ENCODE measurements at places on chromosomes 4 and X.
A peak's percentile ranks its signal among the peaks of the same experiment; 100 is the strongest.

GRCh38 chr4:159158083-159158617 lies 55.3 kb downstream of the RAPGEF2 start:
- DNase-seq: no peak

DNA sequence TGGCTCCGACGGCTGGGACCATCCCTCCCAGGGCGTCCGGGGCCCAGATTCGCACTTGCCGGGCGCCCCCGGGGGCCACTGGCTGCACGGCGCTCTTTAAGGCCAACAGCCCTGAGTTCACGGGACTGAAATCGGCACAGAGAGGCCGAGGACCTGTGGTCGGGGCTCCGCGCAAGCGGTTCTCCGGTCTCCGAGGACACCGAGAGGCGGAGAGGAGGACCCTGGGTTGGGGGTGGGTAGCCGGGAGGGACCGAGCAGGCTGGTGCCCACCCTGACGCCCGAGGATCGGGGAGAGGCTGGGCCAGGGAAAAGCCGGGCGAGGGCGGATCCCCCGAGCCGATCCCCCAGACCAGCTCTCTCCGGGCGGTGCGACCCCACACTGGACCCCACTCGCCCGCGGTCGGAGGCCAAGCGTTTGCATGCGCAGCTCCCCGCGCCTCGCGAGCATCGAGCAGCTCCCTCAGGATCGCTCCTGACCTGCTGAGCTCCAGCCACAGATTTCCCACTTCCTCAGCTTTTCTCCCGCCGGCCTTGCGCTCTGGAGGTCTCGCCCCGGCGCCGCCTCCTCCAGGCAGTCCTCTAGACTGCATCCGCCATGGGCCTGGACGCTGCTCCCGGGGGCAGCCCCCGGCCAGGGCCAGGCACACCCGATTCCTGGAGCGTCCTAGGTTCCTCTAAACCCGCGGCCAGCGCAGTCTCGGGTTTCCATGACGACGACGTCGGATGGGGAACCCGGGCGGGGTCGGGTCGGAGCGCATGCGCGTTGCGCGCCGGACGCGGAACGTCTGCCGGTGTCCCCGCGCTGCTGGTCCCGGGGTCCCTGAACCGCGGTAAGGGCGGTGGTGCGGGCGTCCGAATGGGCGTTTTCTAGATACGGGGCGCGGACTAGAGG lies 17.6 kb upstream of the NAT8L start:
- peak; percentile 13 for DNase-seq

- no peak for DNase-seq
Observed at GRCh38 chrX:9462456-9462855, 2.4 kb upstream of the TBL1X start.

DNA sequence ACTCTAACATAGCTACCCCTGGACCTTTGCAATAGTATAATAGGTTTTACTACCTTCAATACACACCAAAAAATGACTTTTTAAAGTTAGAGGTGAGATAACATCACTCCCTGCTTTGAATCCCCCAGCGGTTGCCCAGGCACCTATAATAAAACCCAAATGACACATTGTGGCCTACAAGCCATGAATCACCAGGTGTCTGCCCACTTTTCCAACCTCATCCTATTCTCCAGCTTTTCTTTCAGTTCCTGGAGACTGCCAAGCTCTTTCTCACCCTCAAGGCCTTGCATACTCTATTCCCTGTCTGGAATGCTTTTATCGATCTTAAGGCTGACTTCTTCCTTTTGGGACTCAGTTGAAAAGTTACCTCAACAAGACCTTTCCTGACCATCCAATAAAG lies 16.4 kb upstream of the PRSS48 start:
- DNase-seq: no peak

DNA sequence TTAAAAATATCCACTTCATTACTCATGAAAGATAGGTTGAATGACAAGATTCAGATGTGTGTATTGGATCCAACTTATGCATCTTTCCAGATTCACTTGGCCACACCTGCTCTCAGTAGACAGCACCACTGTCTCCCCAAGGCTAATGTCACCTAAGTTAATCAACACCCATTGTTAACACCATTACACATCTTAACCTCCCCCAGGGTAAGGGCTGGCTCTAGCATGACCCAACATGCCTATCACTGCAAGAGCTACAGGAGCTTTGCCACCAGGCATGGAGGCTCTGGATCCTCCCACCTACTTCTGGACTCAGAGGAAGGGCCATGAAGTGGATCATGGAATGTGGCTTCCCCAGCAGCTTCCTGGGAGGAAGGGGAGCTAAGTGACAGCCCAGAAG lies 32.8 kb upstream of the LSM6 start:
- no peak for DNase-seq

DNA sequence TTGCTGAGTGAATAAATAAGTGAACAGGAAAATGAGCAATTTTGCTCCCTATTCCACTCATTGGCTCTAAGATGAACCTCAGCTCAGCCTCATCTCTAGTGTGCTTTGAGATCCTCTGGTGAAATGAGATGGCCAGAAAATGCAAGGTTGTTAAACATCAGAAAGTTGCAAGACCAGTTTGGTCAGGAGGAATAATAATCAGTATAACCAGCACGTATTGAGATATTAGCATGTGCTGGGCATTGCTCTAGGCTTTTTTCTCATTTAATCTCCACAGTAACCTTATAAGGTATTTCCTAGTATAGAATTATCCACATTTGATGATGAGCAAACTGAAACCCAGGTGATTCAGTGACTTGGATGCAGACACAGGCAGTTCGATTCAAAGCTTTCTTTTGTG lies 110.5 kb upstream of the PAK3 start:
- no peak for DNase-seq

- DNase-seq: no peak
Observed at GRCh38 chr4:747546-748170, 42.0 kb downstream of the PCGF3 start.

GRCh38 chr4:109410226-109410625 lies 23.4 kb upstream of the SEC24B start:
- no peak for DNase-seq

GRCh38 chr4:17220816-17221215 lies 291.1 kb downstream of the QDPR start:
- DNase-seq: no peak
